Spinal cord (tissue), 10 donors: ENCODE measurements at places on chromosomes 3 and 15.

- no peak for DNase-seq
Observed at GRCh38 chr3:195163719-195164572, 107.0 kb downstream of the XXYLT1 start.

DNA sequence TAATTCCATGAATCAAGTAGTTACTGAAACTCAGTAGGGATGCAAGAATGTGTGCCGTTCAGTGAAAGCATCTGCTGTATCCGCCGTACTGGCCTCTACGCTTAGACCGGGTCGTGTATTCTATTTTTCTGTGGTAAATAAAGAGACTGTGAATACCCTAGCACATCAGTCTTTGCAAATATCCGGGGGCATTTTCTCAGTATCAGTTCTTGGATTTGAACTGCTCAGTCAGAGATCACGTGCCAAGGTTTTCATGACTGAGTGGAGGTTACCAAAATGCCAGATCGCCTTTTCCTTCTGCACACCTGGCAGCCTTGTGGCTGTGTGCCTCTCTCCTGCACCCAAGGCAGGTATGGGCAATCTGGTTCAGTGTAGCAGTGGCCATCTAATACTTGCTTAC is 377.0 kb downstream of the OCA2 start:
- no peak for DNase-seq

DNA sequence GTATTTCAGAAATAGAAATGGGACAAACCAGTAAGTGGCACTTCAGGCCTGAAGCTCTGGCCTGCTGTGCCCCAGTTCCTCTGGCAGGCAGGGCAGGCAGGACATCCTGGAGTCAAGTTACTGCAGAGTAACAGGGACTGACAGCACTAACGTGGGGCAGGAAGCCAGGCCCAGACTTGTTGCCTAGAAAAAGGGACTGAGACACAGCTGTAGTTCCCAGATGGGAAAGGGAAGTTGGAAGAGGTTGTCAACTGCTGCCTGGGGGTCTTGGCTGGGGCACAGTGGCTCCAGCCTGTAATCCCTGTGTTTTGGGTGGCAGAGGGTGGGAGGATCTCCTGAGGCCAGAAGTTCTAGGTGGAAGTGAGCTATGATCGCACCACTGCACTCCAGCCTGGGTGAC is 171.9 kb downstream of the FMN1 start:
- peak; percentile 62 for DNase-seq

DNA sequence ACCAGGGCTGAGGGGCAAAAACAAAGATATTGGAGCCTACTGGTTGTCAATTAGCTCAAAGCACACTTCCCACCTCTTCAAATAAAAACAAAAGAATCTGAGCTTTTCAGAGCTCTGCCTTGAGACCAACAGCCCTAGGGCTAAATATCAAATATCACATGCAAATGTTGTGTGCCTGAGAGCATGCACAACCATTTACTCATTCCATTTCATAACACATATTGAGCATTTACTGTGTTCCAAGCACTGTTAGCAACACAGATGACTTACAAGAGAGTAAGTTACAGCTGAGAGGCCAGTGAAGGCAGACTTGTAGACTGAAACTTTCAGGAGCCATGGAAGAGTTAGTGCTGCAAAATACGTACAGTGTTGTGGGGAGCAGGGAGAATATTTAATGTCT is 222.4 kb downstream of the CPNE4 start:
- no peak for DNase-seq

DNA sequence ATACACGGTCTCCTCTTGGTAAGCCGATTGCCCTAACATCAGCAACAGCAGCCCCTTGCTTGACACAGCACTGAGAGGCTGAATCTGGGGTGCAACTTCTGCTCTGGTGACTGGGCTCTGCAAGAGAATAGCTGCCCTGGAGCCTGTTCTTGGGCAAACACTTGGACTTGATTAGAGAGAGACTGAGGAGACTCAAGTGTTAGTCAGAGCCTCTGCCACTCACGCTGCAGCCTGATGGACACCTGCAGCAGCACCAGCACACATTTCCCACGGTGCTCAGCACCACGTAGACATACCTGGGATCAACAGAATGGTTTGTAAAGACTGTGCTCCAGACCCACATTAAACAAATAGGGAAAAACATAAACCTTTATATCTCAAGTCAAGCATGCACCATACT is 35.8 kb upstream of the UMPS start:
- no peak for DNase-seq

DNA sequence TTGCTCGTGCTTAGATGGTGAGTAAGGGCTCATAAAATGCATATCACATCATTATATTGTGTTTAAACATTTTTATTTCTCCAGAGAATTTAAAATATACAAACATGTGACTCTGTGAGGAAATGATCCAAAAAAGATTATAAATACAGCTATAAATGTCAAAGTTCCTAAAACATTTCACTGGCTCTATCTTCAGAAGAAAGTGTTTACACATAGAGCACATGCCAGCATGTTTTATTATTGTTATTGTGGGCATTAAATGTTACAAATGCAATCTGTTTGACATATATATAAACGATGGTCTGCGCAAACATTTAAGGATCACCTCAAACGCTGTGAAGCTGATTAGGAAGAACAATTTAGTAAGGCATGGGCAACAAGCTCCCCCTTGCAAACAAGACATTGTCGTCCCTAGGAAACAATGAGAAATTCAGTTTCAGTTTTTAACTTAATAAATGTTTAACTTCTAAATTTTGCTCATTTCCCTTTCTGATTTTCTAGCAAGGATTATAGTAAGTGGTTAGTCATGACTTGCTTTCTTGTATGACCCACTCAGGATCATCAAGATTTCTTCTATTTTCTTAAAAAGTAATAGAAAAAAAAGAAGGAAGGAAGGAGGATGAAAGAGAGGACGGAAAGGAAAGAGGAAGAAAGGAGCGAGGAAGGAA is 207.5 kb downstream of the SATB1 start:
- no peak for DNase-seq

GRCh38 chr3:50749822-50750221 is 75.1 kb downstream of the DOCK3 start:
- no peak for DNase-seq

DNA sequence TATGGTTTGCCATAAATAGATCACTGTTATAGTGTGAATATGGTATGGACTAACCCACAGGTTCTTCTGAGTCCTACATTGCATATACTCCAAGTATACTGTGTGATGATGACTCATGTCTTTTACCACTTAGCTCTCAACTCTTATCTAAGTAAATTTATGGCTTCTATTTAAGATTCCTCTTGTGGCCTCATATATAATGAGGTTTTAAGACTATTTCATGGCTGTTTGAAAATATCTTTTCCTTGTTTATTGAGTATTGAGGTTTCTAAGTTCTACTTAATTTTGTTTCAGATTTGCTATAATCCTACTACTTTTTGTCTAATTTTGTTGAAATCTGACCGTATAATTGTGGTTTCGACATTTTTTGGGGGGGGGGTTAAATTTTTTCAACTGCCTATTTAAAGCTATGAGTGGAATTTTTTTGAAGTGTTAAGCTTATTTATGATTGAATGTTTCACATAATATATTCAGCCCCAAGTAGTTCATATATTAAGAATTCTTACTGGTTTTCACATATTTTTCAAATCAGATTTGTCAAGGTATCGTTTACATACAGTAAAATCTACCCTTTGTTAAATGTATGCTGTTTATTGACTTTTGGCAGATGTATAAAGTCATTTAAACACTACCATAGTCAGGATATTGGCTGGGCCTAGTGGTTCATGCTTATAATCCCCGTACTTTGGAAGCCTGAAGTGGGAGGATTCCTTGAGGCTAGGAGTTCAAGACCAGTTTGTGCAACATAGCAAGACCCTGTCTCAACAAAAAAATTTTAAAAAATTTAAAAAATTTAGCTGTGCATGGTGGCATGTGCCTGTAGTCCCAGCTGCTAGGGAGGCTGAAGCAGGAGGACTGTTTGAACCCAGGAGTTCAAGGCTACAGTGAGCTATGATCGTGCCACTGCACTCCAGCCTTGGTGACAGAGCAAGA is 11.7 kb downstream of the SLC25A36 start:
- no peak for DNase-seq

DNA sequence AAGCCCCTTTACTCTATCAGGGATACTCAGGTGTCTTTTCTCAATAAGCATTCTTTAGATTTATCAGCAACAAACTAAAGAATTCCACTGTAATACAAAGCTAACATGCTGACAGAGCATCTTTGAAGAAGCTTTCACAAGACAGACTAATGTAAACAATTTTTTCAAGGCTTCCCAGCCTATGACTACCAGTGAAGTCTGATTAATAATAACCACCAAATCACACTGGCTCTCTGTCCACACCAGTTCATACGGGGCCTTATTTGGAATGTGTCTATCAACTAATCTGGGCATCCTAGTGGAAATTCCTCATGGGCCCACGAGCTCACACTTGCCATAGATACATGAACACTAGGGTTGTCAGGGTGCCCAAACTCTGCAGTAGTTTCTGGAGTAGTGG is 84.5 kb downstream of the EFL1 start:
- no peak for DNase-seq

DNA sequence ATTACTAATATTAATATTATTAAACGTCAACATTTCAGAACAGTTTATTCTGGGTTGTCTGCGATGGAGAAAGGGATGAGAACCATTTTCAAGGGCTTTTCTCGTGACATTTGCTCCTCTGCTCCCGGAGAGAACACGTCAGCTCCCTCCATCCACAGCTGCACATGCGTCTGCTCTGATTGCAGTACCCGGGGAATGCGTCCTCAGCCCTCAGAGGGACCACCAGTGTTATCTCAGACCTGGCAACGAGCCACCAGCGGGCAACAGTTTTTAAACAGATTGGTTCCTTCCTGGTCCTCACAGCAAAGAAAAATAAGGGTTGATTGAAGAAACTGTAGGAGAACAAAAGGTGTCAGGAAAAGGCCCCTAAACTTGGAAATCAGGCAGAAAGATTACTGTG is 202.2 kb upstream of the ADAMTS9 start:
- no peak for DNase-seq

- no peak for DNase-seq
Observed at GRCh38 chr3:179067839-179068238, 3.8 kb downstream of the ZMAT3 start.

DNA sequence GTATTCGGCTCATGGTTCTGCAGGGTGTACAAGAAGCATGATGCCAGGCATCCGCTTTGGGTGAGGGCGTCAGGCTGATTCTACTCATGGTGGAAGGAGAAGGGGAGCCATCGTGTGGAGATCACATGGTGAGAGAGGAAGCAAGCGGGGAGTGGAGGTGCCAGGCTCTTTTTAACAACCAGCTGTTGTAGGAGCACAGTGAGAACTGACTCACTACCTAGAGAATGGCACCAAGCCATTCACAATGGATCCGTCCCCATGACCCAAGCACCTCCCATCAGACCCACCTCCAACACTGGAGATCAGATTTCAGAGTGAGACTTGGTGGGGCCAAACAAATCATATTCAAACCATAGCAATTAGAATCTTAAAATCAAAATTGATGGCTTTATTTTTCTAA is 259.8 kb upstream of the CTDSPL start:
- no peak for DNase-seq

- DNase-seq, result no peak
Observed at GRCh38 chr15:34038871-34039789, at the start of gene AVEN. AVEN (minus strand) TSS chr15:34039204; CDS start chr15:34039046, 158 bp downstream.

DNA sequence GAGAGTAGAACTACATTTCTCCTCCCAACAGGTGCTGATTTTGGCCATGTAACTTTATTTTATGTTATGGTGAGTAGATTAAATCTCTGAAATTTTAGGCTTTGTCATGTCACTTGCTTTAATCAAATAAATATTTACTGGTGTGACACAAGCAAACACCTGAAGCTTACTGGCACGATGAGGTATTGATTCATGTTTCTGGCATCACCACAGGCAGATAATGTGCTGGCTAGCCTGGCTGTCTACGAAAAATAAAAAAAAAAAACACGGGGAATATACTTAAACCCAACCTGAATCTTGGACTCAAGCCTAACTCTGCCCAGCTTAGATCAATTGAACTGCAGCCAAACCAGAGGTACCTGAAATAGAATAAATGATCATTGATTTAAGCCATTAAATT is 65.6 kb upstream of the CADM2 start:
- no peak for DNase-seq

- DNase-seq, result no peak
Observed at GRCh38 chr3:69413551-69414207, 27.8 kb upstream of the FRMD4B start.

DNA sequence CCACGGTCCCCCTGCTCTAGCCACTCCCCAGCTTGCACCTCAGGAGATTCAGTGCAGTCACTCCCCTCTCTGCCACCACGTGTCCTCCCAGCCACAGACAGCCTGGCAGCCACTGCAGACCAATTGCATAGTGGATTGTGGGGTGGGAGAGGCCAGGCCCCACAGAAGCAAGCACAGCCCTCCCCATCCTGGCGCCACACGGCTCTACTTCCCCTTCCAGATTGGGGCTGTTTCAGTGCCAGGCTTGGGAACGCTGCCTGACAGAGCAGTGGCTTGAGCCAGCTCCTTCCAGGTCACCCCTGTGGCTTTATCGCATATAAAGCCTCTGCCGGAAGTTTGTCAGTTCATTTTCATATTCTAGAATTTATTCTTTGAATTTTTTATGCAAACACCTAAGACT is 90.7 kb downstream of the TMEM266 start:
- no peak for DNase-seq

DNA sequence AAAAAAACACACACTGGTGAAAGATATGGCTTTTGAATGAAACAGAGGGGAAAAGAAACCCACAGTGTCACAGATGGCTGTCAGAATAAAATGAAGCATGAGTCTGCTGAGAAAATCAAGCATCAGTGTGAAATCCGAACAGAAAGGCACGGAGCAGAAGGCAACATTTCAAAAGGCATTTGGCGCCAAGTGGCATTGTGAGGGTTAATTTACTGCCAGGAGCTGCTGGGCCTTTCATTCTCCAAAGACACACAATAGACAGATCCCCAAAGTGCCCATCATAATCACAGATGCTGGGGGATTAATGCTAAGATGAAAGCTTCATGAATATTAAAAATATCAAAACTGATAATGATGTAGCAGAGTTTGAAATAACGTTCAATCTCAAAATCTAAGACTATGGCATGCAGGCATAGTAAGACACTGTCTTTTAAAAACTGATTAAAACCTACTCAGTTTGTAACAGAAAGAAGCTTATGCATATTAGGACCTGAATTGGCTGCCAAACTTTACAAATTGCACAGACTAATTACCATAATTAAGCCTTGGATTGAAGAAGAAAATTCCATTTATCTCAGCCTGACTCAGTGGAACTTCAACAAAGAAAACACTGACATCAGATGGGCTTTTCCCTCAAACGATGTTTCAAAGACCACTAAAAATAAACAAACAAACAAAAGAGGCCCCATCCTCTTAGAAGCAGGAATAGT is 589.2 kb downstream of the ROBO1 start:
- DNase-seq, result peak; percentile 97

GRCh38 chr3:146781059-146781458 is 175.9 kb upstream of the PLSCR5 start:
- no peak for DNase-seq

- peak; percentile 9 for DNase-seq
Observed at GRCh38 chr15:74365598-74366445, 1.6 kb downstream of the CYP11A1 start.
